Activated CD4-positive, alpha-beta memory T cell treated with anti-CD3 and anti-CD28 coated beads, Interleukin-2, amount 10 ng/mL, durations not matched to agents 7 days and 5 days (primary cell): ENCODE measurements at places on chromosomes 7 and 10. TPM values are rescaled to one million over a fixed set of nuclear protein-coding genes. Genes with fewer than 3 reads are reported as not detected.

DNA sequence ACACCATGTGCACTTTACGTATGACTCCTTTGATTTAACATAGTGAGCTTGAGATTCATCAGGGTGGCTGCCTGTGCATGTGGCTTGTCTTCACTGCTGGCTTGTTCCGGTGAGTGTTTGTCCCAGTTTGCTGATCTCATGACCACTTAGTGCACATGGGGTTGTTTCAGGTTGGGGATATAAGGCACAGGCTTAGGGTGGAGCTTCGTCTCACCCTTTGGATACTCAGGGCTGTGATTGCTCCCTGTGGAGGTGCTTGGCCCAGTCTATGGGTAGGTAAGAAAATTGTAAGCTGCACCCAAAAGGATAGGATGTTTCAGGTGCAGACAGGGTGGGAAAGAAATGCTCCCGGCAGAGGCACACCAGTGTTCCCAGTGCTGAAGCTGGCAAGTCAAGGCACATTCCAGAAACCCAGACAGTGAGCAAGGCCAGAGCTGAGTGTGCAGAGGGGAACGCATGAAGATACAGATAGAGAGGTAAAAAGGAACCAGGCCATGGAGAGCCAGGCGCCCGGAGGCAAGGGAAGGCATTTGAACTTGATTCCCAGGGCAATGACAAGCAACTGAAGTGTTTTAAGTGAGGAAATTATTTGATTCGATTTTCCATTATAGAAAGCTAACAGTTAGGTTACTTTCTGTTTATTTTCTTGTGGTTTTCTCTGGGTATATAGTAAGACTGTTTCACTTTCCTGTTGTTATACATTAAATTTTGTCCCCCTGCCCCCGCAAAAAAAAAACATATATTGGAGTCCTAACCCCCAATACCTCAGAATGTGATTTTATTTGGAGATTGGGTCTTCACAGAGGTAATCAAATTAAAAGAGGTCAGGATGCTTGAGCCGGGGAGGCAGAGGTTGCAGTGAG is 289.8 kb upstream of the KLF6 start:
- DNase-seq = peak; percentile 34

GRCh38 chr10:8230902-8231301 is 176.4 kb downstream of the GATA3 start:
- DNase-seq = no peak

- DNase-seq = no peak
These were observed 45.6 kb upstream of the TAS2R16 start for GRCh38 chr7:123041101-123041500.

DNA sequence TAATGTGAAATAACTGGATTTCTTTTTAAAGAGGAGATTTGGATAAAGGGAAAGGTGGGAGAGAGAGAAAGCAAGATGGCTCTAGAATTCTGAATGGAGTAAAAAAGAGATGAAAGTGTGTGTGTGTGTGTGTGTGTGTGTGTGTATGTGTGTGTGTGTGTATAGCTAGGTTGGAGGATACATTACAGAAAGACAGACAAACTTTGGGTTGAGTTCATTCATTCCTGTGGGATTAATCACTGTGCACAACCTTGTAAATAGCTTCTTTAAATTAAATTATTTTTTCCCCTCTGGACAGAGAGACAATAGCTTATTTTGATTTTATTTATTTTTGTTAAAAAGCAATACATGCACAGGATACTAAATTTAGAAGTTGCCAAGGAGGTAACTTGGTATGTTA is 7.5 kb downstream of the ASB4 start:
- no peak for DNase-seq

DNA sequence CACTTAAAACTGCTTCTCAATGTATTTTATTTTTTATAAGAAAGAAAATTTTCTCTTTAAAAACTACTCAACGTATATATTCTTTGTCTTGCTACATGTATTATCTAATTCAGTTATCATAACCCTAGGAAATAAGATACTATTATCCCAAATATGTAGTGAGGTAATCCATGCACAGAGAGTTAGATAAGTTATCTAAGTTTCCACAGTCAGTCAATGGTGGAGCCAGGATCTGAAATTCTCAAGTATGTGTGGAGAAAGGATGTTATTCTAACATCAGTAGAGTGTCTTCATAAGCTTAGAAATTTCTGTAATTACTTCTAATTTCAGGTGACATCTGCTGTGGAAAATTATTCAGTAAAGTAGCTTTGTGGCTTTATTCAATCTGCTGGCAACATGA is 239.9 kb downstream of the CSTF2T start:
- no peak for DNase-seq

- DNase-seq = no peak
These were observed 240.1 kb downstream of the TRIL start for GRCh38 chr7:28718055-28718481.

- no peak for DNase-seq
These were observed 97.7 kb downstream of the HIBADH start for GRCh38 chr7:27564881-27565482.

- no peak for DNase-seq
These were observed 261.6 kb upstream of the AOAH start for GRCh38 chr7:36985866-36986400.

GRCh38 chr7:145053781-145054180 is 217.9 kb upstream of the TPK1 start:
- no peak for DNase-seq

GRCh38 chr7:102042016-102042656 is 224.7 kb downstream of the CUX1 start:
- no peak for DNase-seq

DNA sequence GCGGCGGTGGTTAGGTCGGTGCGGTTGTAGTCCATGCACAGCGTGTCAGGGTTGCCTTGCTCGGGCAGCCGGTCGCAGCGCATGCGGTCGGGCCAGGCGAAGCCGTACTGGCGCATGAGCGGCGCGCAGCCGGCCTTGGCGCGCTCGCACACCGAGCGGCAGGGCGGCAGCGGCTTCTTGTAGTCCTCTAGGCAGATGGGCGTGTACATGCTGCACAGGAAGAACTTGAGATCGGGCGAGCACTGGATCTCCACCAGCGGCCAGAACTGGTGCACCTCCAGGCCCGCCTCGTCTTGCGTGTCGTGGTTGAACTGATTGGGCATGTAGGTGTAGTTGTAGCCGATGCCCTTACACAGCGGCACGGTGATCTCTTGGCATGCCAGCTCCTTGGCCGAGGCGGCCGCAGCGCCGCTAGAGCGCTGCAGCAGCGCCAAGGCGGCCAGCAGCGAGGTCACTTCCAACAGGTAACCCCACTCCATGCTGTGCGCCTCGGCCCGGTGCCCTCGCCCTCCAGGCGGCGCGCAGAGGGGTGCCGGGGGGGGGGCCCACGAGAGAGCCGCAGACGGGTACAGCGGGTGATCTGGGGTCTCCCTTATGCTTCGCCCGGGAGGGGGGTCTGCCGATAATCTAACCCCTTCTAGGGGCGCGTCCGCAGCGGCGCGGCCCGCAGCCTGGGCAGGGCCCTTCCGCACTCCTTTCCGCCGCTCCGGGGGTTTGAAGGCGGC is 983 bp downstream of the FZD8 start:
- DNase-seq = peak; percentile 56

GRCh38 chr7:91330191-91330808 is 66.1 kb downstream of the FZD1 start:
- no peak for DNase-seq

DNA sequence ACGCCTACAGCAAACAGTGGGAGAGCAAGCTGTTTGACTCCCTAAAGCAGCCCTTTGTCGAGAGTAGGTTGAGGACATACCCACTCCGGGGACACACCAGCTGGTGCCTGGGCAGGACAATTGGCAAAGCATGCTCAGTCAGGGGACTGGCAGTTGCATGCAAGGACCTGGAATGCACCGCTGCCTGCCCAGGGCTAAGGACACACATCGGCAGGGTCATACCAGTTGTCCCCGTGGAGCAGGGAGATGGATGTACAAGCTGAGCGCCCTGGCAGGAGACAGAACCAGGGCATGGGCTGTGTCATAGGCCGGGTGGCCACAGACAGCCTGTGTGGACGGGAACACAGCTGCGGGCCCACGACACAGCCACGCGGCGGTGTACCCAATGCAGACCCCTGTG is 18.3 kb upstream of the ELN start:
- no peak for DNase-seq

DNA sequence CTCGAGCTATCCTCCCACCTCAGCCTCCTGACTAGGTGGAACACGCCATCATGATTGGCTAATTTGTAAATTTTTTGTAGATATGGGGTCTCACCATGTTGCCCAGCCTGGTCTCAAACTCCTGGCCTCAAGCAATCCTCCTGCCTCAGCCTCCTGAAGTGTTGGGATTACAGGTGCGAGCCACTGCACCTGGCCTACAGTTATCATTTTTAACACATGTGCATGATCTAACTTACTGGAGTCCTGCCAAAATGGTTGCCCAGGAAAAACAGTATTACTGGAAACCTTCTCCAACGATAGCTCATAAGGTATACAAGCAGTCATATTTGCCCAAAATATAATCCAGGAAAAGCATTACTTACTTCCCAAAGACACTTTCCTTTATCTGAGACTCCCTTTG is 20.2 kb downstream of the MRPL32 start:
- no peak for DNase-seq

GRCh38 chr10:97889461-97890265 is 40.0 kb downstream of the GOLGA7B start:
- no peak for DNase-seq

- DNase-seq = peak; percentile 81
These were observed 208.4 kb downstream of the TPST1 start for GRCh38 chr7:66413379-66414114.

DNA sequence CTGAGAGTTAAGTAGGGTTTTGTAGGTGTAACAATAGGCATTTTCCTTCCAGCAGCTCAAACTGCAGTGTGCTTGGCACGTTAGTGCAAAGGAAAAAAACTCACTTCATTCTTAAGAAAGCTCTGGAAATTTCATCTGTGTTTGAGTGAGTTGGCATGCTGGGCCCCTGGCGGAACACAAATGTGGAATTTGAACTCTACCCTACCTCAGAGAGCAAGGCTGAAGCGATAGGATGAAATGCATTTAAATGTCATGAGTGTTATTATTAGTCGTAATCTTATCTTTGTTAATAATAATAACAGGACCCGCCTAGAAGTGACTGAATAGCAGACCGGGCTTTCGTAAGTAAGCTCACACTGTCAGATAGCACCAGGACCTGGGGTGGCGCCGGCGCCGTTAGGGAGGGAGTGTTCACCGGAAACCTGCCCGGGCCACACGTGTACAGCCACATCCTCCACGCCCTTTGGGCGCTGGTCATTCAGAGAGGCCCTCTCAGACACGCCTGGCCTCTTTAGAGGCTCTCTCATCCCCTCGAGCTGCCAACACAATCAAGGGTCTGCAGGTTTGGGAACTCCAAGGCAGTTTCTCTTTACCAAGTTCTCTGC is 63.5 kb downstream of the GRK5 start:
- DNase-seq = peak; percentile 64

Gene PDLIM1
- 22.8 TPM for total RNA-seq

Gene DPP6
- not detected for total RNA-seq

Gene CCDC126
- 9.7 TPM for total RNA-seq

Gene FOXP2
- not detected for total RNA-seq

Gene OGDHL
- not detected for total RNA-seq

Gene SFTPA1
- not detected for total RNA-seq

Gene EVX1
- total RNA-seq = not detected

Gene EPHB4
- total RNA-seq = 0.60 TPM

Gene FAM24B
- 11.5 TPM for total RNA-seq

Gene ZNF503
- 0.35 TPM for total RNA-seq

Gene KCP
- 0.20 TPM for total RNA-seq

Gene SLC29A4
- 0.45 TPM for total RNA-seq
